ENCODE measurements at places on chromosomes 4 and X.

DNA sequence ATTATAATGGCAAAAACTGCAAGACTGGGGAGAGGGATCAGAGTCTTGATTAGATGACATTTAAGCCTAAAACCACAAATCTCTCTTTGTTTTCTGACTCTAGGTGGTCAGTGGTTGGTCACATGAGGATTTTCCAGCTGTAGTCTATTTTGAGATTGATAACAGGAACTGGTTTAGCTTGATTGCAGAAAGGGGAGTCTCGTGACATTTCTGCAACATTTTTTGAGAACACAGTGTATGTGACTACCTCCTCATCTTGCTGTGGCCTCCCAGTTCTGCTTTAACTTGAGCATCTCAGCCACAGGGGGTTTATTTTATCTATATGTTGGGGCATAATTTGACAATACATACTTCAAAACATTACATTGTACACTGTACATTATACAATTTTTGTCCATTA is 726.4 kb upstream of the MAGEB2 start:
- DNase-seq, result no peak

GRCh38 chr4:36872679-36873078 is 371.9 kb upstream of the NWD2 start:
- no peak for DNase-seq

- no peak for DNase-seq
Observed at GRCh38 chr4:155478336-155478835, 101.6 kb upstream of the MAP9 start.

- peak; percentile 34 for DNase-seq
Observed at GRCh38 chr4:113952452-113953029, 26.9 kb downstream of the ARSJ start.

DNA sequence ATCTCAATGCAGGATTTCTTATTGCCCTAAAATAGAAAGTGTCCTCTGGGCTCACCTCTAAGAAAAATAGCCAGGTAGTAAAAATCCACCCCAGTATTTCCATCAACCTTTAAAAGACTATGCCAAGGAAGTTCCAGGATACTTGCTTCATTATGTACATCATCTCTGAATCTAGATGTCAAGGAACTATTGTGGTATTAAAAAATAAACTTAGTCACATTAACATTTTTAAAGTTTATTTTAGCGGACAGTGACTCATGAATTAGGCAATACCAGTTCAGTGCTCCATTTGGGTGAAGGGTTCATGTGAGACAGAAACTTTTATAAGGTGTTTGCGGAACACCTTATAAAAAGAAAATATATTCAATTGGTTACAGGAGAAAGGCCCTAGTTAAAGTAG is 209.2 kb downstream of the ADAM29 start:
- DNase-seq, result no peak

- DNase-seq, result no peak
Observed at GRCh38 chr4:12270546-12270945, 841.9 kb upstream of the HS3ST1 start.

DNA sequence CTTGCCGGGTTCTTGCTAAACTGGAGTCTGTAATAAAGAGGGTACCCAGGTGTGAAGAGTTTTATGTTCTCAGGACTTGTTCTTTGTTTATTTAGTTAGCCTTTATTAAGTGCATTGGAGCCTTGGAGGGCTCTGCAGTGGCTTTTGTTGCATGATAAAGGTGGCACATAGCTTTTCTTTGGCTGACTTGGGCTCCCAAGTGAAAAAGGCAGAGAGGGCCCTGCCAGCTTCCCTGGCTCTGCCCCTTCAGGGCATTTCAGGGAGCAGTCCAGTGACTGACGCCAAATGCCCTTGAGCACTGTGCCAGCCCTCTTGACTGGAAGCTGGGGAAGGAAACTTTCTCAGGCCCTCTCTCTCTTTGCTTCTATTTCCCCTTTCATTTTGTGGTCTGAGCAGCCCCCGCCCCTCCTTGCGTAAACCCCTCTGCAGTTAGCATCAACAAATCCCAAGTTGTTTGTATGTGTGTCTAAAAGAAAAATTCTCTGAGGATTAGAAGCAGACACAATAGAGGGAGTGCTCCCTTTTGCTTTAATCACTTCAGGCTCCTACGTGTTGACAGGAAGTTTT is 152.2 kb downstream of the NHS start:
- DNase-seq, result no peak

Data from hematopoietic multipotent progenitor cell treated with erythropoietin and hydrocortisone succinate and interleukin-3 and kit ligand, for 8 days (in vitro differentiated cells).